Right ventricle myocardium superior (tissue), 1 donor: ENCODE measurements at places on chromosomes 5 and 9.
A peak's percentile ranks its signal among the peaks of the same experiment; 100 is the strongest.

DNA sequence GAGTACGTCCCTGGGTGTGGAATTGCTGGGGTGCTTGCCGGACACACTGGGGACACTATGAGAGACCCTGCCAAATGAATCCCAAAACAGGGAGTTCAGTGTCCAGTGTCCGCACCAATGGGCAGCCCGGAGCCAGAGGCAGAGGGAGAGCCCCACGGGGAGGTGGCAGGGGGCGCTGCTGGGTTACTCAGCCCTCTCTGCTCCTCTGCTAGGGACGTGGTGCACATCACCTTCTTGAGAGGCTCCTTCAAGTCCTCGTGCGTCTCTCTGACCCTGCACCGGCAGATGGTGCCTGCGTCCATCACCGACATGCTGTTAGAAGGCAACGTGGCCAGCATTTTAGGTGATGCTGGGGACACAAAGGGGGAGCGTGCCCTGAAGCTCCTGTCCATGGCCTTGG is 20.8 kb downstream of the STKLD1 start:
- DNase-seq, result no peak

DNA sequence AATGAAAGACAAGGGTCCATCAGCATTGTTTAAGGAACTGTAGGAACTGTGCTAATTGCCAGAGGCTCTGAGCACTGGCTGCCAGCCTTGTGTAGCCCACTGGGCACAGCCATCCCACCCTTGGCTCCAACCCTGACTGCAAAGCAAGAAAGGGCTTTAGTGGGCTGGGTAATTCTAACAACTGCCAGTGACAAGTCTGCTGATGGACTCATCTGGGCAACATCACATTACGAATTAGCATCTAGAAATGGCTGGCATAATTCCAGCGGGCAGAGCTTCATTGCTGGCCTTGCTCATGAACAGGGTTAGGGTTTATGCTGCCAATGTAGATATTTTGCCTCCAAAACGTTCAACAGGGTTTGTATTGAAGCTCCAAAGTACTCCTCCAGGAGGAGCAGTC is 326.9 kb downstream of the ARHGEF28 start:
- DNase-seq, result no peak

- no peak for DNase-seq
These were observed 7.4 kb downstream of the IRX4 start for GRCh38 chr5:1875281-1875842.

DNA sequence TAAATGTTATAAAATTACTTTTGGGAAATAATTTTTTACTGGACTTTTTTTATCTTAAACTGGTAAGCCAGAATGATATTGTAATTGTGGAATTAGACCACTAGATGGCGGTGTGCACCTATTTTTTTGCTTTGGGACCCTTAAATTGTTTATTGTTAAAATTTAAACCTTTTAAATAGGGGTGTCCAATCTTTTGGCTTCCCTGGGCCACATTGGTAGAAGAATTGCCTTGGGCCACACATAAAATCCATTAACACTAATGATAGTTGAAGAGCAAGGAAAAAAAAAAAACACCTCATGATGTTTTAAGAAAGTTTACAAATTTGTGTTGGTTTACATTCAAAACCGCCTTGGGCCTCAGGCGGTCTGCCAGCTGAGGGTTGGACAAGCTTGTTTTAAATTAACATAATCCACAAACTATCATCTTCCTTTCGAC is 28.4 kb upstream of the GADD45G start:
- no peak for DNase-seq

GRCh38 chr5:19904766-19905165 is 83.2 kb downstream of the CDH18 start:
- DNase-seq, result no peak

DNA sequence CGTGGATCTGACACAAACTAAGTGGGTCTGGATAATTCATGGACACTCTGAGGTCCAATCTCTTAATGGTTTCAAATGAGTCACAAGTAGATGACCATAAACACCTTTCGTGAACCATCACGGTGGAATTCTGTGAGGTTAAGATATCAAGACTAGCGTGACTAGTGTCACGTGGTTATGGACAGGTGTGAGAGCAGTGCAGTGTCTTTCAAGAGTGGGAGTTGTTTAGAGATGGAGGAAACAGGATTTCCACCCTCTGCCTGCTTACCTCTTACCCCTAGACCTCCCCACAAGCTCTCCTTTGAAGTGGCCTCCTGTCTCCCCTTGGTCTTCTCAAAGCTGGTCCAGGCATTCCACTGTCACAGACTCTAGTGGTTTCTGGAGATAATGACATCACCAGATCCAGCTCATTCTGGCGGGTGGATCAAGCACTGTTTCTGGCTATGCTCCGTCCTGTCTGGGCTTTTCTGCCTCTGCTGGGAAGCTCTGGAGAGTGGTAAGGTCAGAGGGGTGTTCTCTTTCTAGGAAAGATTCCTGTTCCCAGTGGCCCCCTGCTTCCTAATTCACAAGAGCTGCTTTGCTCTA is 20.0 kb upstream of the ZNF782 start:
- no peak for DNase-seq

DNA sequence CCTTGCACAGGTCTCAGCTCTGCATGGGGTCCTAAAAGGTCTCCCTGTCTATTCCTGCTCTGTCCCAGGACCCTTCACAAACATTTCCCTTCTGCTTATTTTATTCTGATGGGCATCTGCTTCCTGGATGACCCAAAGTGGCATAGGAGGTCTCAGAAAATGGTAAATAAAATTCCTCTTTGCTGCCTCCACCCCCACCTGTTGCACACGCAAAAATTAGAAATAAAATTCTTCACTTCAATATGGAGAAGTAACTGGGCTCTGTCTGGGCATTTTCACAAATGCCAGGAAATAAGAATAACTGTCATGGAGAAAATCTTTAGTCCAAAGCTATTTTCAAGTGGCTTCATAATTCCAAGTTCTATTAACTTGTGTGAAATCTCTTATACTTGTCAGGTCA is 106.6 kb upstream of the MAP1B start:
- DNase-seq, result no peak

DNA sequence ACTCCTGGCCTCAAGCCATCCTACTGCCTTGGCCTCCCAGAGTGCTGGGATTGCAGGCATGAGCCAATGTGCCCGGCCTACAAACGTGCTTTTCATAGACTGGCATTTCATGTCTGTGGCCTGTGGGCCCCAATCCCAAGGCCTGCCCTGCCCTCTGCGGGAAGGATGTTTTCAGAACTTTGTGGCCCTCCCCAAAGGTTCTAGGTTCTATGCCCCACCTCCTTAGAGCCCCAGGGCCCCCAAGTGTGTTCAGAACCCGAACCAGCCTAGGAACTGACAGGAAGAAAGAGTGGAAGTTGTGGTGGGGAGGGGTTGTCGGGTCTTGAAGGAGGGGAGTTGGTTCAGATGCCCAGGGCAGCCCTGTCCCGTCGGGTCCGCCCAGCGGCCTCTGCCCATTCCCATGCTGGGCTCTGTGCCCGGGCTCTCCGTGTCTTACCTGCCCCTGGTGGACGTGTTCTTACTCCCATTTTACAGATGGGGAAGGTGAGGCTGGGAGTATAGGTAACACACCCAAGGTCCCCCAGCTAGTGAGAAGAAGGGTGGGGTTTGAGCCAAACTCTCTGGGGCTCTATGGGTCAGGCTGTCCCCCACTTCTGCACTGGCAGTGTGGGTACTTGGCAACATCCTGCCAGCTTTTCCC is 175.8 kb upstream of the IER5L start:
- DNase-seq, result peak; percentile 37

DNA sequence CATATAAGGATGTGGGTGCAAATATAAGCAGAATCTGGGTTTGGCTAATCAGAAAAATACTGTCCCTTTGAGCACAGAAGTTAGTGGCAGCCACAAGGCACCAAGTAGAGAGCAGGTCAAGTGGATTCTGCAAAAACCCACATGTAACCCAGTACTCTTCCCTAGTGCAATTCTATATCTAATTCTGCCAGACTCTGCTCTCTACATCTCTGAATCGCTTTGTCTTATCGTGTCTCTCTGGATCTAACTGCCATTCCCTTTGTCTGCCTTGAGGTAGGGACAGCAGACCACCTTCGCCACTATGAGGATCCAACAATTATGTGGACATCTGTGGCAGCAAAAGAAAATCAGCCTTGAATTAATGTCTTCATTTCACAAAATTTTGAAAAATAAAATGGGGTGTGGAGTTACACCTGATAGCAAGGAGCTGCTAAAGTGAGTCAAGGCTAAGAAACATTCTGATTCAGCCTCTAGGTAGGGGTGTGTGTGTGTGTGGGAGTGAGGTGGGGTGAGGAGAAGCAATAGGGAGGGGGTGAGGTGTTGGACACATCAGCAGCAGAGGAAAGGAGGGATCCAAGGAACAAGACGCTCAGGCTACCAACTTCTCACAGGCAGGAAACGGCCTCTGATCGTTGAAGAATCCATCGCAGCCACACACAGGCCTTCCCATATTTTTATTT is 33.7 kb upstream of the ZNF366 start:
- no peak for DNase-seq

GRCh38 chr5:41414598-41414997 is 95.8 kb downstream of the PLCXD3 start:
- no peak for DNase-seq
